Stimulated activated CD8-positive, alpha-beta memory T cell treated with anti-CD3 and anti-CD28 coated beads, Interleukin-7, amount 100 ng/mL, for 1 hour (primary cell): ENCODE measurements at places on chromosomes 2 and 18.

DNA sequence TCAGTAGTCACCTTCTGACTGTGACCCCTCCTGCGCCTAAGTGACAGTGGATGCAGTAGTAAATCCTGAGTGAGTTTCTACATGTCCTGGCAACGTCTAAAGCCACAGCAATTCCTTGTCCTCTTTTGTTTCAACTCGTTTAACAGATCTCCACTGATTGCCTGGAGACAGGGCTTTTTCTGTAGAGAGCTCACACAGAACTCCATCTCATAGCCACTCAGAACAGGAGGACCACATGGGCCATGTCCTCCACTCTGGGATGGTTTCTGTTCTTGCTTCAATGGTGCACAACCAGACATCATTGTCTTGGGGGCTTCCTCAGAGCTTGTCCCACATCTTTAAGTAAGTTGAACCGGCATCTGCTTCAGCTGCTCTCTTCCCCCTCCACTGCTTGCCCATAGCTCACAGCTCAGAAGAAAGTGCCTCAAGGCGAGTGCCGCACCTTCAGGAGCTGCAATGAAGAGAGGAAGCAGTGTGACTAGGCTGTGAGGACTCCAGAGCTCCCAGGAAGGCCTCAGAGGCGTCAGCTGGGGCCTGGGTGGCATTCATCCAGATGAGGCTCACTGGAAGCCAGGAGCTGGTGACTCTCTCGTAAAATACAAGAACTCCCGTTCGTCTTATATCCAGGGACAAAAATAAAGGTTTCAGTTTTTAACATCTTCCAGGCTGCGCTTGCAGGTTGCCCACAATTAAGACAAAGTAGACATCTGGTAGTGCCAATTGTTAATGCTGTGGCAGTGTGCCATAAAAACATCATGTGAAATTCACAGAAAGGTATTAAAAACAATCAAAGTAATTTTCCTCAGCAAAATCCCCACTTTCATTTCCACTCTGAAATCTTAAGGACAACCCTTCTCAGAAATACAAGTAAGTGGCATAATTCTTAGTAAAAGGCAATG is 37.3 kb downstream of the ST3GAL5 start:
- DNase-seq: no peak

DNA sequence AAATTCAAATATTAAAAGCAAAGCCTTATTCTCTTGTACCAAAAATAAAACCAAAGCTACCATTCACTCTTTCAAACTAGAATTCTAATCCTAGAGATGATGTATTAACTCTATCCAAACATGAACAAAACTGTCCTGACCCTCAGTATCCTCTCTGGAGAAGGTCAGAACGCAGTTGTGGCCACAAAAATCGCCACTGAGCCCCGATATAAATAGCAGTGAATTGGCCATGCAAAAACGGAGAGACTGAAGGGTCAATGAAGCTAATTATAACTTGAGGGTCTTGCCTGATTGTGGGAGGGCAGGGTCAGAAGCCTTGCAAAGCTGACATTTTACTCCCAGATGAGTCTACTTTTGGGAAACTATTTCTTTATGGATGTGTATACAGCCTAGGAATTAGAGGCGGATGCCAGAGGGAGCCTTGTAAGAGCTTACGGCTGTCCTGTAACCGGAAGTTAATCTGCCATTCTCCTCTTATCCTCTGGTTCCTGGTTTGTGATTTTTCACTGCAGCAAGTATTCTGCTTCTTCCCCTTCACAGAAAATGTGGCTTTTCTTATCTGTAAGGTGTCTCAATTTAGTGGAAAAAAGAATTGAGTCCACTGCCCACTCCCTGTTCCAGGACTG is 28.1 kb downstream of the CAVIN2 start:
- DNase-seq: no peak

GRCh38 chr2:76599732-76600368 is 889.1 kb upstream of the GCFC2 start:
- DNase-seq: no peak

DNA sequence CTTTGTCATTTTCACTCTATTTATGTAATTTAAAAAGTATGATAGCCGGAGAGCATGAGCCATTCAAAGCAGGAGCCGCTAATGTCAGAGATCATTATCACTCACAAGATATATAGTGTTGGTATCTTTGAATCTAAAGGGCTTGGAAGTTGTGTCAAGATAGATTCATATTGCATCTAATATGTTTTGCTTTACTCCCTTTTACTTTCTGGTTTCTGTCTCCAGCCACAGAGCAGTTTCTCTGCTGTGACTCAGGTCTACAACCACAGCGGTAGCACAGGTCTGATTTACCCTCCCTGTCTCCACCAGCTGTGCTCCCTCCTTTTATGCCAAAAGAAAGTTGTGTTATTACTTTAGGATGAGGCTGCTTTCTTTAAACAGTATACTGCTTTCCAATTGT is 424.0 kb downstream of the ARHGAP15 start:
- no peak for DNase-seq

- no peak for DNase-seq
Measured at GRCh38 chr2:191835539-191836350, 11.1 kb downstream of the CAVIN2 start.

- no peak for DNase-seq
Measured at GRCh38 chr2:223328578-223328977, 273.6 kb downstream of the SCG2 start.
